ENCODE measurements at places on chromosomes 2 and 18.
A peak's percentile ranks its signal among the peaks of the same experiment; 100 is the strongest.

GRCh38 chr2:27221166-27221565 is 4.0 kb downstream of the CAD start:
- no peak for DNase-seq

DNA sequence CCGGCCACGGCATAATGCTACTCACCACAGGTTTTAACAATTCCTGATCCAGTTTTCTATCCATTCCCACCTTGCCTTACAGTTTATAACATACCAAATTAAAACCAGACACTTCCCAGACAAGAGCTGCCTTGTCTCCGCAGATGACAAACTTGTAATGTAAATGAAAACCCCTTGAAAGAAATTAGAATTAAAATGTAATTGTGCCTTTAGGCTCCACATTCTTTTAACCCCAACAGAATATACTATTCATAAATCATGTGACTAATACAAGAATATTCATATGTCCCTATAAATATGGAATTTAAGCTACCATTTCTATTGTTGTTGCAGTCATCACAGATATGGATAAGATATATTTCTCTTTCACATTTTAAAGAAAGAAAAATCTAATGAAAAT is 69.9 kb upstream of the ZBTB14 start:
- DNase-seq, result no peak

GRCh38 chr2:63740943-63741342 is 100.8 kb upstream of the UGP2 start:
- peak; percentile 51 for DNase-seq

- DNase-seq, result no peak
Measured at GRCh38 chr2:147577323-147577997, 267.4 kb upstream of the ACVR2A start.

DNA sequence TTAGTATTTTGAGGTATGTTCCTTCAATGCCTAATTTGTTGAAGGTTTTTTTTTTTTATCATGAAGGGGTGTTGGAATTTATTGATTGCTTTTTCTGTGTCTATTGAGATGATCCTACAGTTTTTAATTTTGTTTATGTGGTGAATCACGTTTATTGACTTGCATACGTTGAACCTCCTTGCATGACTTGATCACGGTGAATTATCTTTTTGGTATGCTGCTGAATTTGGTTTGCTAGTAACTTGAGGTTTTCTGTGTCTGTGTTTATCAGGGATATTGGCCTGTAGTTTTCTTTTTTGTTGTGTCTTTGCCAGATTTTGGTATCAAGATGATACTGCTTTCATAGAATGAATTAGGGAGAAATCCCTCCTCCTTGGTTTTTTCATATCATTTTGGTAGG is 23.9 kb downstream of the CLIP4 start:
- no peak for DNase-seq

DNA sequence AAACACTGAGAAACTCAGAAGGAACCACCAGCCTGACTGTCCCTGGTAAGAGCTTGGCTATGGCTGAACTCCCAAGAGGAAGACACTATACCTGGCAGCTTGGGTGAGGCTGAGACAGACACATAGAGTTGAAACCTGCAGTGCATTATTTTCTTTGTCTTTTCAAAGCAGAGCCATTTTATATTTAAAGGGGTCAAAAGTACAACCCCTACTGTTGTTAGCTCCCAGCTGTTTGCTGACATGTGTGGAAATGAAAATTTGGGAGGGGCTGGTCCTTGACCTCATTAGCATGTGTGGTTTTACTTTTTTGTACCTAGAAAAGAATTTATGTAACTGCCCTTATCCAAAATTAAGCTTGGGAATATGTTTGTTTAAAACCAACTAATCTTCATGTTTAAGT is 309.0 kb downstream of the RPRM start:
- no peak for DNase-seq

DNA sequence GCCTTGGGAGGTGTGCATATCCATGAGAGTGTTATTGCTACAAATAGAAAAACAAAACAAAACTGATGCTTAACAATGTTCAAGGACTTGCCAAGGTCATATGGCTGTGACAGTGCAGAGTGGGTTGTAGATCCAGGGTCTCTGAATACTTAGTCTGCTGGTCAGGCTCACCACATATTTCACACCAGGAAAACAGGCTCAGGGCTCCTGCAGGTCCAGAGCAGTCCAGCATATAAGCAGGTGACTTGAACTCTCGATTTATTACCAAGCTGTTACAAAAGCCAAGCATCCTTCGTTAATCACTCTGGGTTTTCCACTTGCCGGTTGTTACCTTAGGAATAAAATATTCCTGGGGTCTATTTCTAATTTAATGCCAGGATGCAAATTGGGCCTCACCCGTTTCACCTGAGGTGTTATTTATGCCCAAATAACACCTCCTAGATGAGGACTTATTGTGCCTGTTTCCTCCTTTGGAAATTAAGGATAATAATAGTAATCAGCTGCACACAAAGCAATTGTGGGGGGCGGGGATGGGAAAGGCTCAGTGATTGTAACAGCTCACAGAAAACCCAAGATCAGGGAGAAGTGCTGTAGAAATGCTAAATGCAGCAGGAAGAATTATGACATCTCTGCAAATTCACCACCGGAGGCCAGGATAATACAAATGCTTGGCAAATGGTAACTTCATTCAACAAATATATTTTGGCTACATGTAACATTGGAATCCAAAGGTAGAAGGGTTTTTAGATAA is 72.9 kb downstream of the TMEM182 start:
- no peak for DNase-seq

- no peak for DNase-seq
Measured at GRCh38 chr18:32389191-32389590, 81.5 kb downstream of the GAREM1 start.

GRCh38 chr2:209591021-209591420 is 167.2 kb downstream of the MAP2 start:
- DNase-seq, result no peak

DNA sequence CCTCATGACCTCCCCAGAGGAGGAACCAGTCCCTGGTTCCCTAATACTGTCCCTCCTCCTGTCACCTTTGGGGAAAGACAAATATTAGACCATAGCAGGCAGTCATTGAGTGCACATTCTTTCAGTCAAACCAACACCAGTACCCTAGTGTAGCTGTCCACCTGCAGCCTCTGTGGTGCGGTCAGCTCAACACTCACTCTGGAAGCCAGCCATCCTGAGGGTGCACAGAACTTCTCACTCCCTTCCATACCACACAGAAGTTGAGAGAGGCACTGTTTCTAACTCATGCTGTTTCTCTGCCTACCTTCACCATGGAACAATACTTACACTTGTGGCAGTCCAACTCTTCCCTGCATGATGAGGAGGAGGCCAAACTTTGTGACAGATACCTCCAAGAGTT is 232.6 kb upstream of the FBXO11 start:
- no peak for DNase-seq

DNA sequence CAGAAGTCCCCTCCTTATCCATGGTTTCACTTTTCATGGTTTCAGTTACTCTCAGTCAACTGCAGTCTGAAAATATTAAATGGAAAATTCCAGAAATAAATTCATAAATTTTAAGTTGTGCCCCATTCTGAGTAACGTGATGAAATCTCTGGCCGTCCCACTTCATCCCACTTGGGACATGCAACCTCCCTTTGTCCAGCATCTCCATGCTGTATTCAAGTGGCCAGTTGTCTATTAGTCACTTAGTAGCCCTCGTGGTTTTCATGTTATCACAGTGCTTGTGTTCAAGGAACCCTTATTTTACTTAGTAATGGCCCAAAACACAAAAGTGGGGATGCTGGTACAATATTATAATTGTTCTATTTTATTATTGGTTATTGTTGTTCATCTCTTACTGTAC is 18.0 kb upstream of the DAPL1 start:
- DNase-seq, result no peak

DNA sequence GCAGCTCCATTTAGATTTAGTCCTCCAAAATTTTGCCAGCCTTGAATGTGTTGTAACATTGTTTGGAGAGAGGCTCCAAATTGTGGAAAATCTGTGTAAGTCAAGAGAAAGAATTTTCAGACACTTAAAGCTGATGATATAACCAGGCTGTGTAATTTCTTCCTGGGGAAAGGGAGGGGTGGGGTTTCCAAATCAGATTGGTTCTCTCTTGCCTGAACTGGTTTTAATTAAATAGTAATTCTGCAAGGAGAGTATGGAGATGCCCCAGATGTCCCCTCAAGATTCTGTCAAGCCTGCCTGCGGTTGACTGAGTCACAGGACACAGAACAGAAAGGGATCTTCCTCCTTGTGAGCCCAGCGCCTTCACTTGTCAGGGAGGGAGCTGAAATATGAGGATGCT is 54.5 kb downstream of the C18orf63 start:
- DNase-seq, result no peak

DNA sequence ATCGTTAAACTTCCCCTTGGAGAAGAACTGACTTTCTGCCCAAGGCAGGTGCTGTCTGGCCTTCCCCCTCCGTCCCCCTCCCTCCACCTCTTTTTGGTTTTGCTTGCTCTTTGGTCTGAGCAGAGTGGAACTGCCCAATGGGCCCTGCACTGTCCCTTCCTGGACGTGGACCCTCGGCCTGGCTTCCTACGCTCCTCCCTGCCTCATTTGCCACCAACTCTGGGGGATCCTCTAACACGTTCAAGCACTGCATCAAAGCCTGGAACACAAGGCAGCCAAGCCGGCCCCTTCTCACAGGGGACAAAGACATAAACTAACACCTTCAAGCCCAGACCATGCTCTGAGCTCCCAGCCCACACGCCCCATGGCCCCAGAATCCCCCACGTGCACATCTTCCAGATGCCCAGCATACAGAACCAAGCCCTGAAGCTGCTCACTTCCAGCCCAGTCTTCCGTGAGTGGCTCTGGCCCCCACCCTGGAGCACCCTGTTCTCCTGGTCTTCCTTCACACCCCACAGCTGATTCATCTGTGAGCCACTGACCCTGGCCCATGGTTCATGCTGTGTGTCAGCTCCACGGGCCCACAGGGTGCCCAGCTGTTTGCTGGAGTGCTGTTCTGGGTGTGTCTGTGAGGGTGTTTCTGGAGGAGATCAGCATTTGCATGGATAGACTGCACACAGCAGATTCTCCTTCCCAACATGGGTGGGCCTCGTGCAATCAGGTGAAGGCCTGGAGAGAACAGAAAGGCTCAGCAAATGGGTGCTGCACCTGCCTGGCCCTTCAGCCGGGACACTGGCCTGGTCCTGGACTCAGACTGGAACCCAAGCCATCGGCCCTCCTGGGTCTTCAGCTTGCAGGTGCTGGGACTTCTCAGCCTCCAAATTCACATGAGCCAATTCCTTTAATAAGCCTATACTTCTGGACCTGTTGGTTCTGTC is 247.1 kb upstream of the SALL3 start:
- no peak for DNase-seq

DNA sequence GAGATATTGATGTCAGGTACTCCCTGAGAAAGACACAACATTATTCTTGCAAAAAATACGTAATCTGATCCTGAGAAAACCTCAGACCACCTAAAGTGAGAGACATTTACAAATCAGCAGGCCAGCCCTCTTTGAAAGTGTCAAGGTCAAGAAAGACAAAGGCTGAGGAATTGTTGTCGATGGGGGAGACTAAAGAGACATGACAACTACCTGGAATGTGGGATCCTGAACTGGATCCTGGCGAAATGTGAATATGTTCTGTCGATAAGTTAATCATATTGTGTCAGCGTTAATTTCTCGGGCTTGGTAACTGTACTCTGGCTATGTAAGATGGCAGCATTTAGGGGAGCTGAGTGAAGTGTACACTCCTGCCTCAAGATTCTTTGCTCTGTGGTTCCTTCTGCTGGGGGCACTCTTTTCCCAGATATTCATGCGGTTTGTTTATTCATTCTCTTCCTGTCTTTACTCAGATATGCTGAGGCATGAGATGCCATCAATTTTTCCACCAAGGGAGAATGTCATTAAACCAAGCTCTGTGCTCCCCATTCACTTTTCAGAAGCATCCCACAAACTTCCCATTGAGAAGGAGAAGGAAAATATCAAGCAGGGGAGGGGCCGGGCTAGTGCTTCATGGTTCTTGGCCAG is 154.9 kb downstream of the CAPN13 start:
- DNase-seq, result no peak

DNA sequence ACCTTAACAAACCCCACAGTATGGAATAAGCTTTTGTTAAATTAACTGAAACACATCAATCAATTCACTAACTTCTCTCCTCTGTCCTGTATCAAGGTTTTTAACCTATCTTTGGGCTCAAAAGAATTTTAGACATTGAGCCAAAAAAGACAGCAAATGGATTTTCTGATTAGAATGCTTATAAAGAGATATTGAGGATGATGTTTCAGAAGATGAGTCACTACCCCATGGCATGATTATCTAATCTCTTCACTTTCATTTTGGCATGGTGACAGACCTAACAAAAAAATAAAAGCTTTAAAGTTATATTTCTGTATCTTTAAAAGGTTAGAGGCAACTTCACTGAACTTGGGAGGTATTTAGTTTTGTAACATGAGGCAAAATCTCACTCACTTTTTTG is 55.5 kb downstream of the SGPP2 start:
- no peak for DNase-seq

- DNase-seq, result no peak
Measured at GRCh38 chr2:187271825-187272224, 176.2 kb downstream of the CALCRL start.

Measured in fibroblast of gingiva (primary cell).